ENCODE measurements at places on chromosomes 7 and 10.
A peak's percentile ranks its signal among the peaks of the same experiment; 100 is the strongest.

- H3K27ac ChIP-seq, result peak overlapping the region; percentile 57
- no peaks in the 10 kb centered on the region for H3K36me3 ChIP-seq
Observed at GRCh38 chr10:110069502-110069982, 61.8 kb downstream of the ADD3 start.

GRCh38 chr10:16886031-16886430 lies 68.8 kb upstream of the RSU1 start:
- no peak for DNase-seq
- no peaks in the 10 kb centered on the region for H3K4me1 ChIP-seq
- no peaks in the 10 kb centered on the region for H3K36me3 ChIP-seq
- H3K27ac ChIP-seq, result no peak overlapping the region
- no peak overlapping the region for H3K4me3 ChIP-seq
- H3K27me3 ChIP-seq, result no peaks in the 10 kb centered on the region

DNA sequence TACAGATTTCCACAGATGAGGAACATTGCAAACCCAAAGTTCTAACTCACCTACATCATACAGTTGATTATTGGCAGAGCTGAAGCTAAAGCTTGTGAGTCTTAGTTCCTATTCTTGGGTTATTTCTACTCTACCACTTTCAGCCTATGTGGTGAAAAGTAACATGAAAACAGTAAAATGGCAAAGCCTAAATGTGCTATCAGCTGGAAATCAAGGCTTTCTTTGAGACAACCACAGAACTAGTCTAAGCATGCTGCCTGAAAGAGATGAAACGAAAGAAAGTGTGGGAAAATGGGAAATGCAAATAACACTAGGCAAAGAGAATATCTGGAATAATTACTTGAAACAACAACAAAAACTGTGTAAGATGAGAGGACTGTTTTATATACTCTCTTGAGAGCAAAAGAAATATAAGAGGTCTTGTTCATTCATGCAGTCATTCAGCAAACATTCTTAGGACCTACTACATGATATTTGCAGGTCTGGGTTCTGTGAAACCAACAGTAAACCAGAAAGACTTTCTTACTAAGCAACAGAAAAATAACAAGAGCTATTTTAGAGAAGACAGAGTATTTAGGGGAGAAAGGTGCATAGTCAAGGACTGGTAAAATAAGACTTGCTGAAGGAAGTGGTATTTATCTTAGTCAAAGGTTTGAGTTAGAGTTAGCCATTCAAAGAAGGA lies 437.1 kb downstream of the HTR7 start:
- H3K27ac ChIP-seq, result no peak overlapping the region
- no peak for DNase-seq
- H3K4me1 ChIP-seq, result no peaks in the 10 kb centered on the region
- H3K36me3 ChIP-seq, result no peaks in the 10 kb centered on the region
- no peak overlapping the region for H3K4me3 ChIP-seq

DNA sequence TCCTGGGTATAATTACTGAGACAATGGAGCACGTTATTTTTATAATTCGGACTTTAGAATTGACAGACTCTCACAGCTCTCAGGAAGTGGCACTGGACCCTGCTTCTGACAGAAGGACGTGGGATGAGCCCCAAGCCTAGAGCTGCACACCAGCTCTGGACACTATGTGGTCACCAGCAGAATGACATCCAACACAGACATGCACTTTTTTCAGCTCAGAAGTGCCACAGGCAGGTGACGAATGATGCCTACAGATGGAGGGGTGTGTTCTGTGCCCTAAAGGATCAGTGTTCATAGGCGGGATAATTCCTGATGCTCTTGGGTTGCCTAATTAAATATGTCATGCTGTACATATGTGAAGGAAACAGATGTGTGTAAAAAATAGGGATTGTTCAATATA lies 87.9 kb downstream of the VIPR2 start:
- no peak overlapping the region for H3K4me3 ChIP-seq
- no peaks in the 10 kb centered on the region for H3K4me1 ChIP-seq
- no peak overlapping the region for H3K27ac ChIP-seq
- H3K27me3 ChIP-seq, result no peaks in the 10 kb centered on the region
- DNase-seq, result no peak

GRCh38 chr10:97553575-97554031 lies 19.0 kb upstream of the ANKRD2 start:
- peak overlapping the region; percentile 11 for H3K27ac ChIP-seq
- no peak overlapping the region for H3K4me3 ChIP-seq
- H3K4me1 ChIP-seq, result peaks cover 32% of the 10 kb centered on the region
- H3K27me3 ChIP-seq, result no peaks in the 10 kb centered on the region
- DNase-seq, result no peak

DNA sequence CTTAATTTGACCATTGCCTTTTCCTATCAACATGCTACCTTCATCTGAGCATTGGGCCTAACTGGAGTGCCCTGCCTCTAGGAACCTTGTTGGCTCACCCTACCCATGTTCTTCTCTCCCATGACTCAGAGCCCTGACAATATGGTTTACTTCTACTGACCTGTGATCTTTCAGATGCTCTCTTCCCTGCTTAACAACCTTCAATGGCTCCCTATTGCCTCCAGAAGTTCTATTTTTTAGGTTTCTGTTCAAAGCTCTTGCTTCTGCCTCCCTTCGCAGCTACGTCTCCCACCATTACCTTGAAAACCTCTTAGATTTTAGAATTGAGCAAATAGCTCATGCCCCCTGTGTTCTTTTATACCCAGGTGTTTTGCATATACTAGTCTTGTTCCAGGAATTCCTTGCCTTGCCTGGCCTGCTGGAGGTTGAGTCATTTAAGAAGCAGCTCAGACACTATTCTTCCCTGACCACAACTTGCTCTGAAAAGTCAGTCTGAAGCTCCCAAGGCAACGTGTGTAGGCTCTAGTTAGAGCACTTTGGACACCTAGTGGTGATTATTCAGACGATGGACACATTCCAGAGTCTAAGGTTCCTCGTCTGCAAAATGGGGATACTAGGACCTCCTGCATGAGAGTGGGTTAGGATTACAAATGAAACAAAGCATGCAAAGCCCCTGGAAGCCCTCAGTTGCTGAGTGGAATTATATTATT lies 64.4 kb upstream of the EMX2 start:
- no peak for DNase-seq
- H3K27ac ChIP-seq, result peak overlapping the region; percentile 74
- H3K4me1 ChIP-seq, result peaks cover 34% of the 10 kb centered on the region
- H3K36me3 ChIP-seq, result no peaks in the 10 kb centered on the region
- H3K4me3 ChIP-seq, result no peak overlapping the region

DNA sequence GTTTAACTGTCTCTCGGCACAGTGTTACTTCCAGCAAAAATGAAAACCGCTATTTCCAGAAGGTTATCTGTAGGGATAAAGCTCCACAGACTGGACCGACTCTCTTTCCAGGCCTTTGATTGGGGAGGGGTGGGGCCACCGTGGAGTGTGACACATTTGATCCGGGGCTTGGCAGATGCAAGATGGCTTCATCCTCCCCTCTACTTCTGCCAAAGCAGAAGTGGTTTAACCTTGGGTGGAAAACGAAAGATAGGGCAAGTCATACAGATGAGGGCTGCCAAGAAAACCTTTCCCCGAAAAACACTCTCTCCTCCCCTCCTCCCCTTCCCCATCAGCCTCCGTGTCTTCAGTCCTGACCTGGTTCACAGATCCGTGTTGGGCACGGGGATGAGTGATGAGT lies 139.7 kb upstream of the SH2B2 start:
- H3K27me3 ChIP-seq, result no peaks in the 10 kb centered on the region
- H3K4me1 ChIP-seq, result no peaks in the 10 kb centered on the region
- no peaks in the 10 kb centered on the region for H3K36me3 ChIP-seq
- DNase-seq, result no peak
- H3K27ac ChIP-seq, result no peak overlapping the region
- H3K4me3 ChIP-seq, result no peak overlapping the region

- H3K4me3 ChIP-seq, result no peak overlapping the region
- no peaks in the 10 kb centered on the region for H3K4me1 ChIP-seq
- H3K27ac ChIP-seq, result no peak overlapping the region
- no peaks in the 10 kb centered on the region for H3K36me3 ChIP-seq
- no peak for DNase-seq
- no peaks in the 10 kb centered on the region for H3K27me3 ChIP-seq
Observed at GRCh38 chr10:105538874-105539273, 897.8 kb downstream of the SORCS3 start.

- H3K27me3 ChIP-seq, result no peaks in the 10 kb centered on the region
- peak overlapping the region; percentile 77 for H3K27ac ChIP-seq
- H3K4me1 ChIP-seq, result peaks cover 20% of the 10 kb centered on the region
- H3K4me3 ChIP-seq, result no peak overlapping the region
Observed at GRCh38 chr10:124912101-124912886, 29.6 kb upstream of the ZRANB1 start.

DNA sequence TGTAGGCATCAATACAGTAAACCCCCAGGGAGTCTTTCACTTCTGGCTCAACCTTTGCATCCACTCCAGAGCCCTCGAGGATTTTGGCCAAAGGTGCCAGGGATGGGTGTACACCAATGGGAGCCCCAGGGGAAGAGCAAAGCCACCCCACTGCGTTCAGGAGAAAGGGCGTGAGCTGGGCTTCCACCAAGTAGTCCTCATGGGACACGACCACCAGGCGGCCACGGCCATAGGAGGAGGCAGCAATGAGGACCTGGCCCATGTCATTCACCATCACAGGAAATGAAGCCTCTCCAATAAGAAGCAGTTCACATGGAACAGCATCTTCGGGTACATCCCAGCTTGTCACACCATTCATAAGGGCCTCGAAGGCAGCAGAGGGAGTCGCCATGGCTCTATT lies 25.8 kb downstream of the TCAF1 start:
- H3K27ac ChIP-seq, result no peak overlapping the region
- H3K4me3 ChIP-seq, result no peak overlapping the region
- DNase-seq, result no peak
- no peaks in the 10 kb centered on the region for H3K36me3 ChIP-seq
- peaks cover 1% of the 10 kb centered on the region for H3K4me1 ChIP-seq
- no peaks in the 10 kb centered on the region for H3K27me3 ChIP-seq

DNA sequence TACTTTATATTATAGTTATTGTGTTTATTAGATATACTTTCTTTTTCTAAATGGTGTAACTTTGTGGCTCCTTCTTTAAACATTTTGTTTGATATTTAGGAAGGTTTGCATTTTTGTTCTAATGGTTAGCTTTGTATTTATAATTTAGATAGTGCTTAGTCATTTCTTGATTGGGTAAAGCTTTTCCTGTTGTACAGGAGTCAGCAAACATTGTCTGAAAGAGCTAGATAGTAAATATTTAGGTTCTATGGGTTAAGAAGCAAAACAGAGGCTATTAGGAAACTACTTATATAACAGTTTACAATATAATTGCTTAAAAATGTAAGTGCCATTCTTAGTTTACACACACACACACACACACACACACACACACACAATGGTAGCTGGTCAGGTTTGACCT lies 70.6 kb upstream of the CCDC6 start:
- H3K36me3 ChIP-seq, result no peaks in the 10 kb centered on the region
- H3K27me3 ChIP-seq, result no peaks in the 10 kb centered on the region
- no peak overlapping the region for H3K4me3 ChIP-seq
- peaks cover 3% of the 10 kb centered on the region for H3K4me1 ChIP-seq
- no peak for DNase-seq

GRCh38 chr10:100140070-100140469 lies 45.8 kb downstream of the ERLIN1 start:
- H3K36me3 ChIP-seq, result no peaks in the 10 kb centered on the region
- H3K4me1 ChIP-seq, result no peaks in the 10 kb centered on the region
- no peaks in the 10 kb centered on the region for H3K27me3 ChIP-seq
- no peak overlapping the region for H3K4me3 ChIP-seq
- no peak for DNase-seq

- no peak for DNase-seq
- H3K4me3 ChIP-seq, result no peak overlapping the region
- no peaks in the 10 kb centered on the region for H3K36me3 ChIP-seq
- no peak overlapping the region for H3K27ac ChIP-seq
- no peaks in the 10 kb centered on the region for H3K27me3 ChIP-seq
- H3K4me1 ChIP-seq, result no peaks in the 10 kb centered on the region
Observed at GRCh38 chr10:11449761-11450160, 161.7 kb downstream of the USP6NL start.

- no peaks in the 10 kb centered on the region for H3K27me3 ChIP-seq
- H3K4me3 ChIP-seq, result no peak overlapping the region
- DNase-seq, result no peak
- H3K4me1 ChIP-seq, result peaks cover 34% of the 10 kb centered on the region
- H3K27ac ChIP-seq, result no peak overlapping the region
Observed at GRCh38 chr7:11191574-11192220, 218.0 kb downstream of the PHF14 start.

DNA sequence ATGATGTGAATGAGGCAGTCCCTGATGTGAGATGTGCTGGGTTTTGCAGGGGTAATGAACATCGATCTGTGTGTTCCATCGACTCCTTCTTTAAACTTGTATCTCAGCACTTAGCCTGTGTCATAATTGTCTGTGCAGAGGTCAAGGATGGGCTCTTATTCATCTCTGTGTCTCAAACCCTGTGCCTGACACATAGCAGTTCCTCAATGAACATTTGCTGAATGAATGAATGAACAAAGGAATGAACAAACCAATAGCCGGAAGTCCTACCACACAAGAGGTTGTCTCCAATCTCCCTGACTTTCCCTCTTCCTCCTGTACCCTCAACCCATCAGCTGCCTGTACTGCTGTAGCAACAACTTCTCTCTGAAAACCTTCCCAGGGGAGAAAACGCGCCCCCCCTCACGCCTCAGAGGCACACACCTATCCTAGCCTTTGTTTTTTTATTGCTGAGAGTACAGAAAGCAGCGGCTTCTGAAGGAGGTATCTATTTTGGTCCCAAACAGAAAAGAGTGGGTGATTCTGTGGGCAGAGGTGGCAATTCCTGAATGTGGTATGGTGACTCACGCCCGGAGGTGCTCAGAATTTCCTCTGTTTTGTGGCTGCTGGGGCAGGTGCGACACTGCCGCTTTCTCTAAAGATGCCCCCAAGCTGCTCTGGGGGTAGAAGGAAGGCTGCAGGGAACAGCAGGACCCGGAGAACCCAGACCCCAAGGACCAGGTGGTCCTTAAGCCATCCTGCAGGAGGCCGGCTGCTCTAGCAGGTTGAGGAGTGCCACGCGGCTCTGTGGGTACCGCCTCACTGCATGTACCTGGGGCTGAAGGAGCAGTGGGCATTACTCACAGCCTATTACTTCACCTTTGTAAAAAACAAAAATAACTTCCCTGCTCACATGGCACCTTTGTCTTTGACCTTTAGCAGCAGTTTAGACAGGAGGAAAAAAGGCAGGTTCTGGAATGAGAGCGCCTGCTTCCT lies 9.6 kb downstream of the IL2RA start:
- no peak overlapping the region for H3K4me3 ChIP-seq
- H3K27me3 ChIP-seq, result no peaks in the 10 kb centered on the region
- no peak overlapping the region for H3K27ac ChIP-seq
- H3K36me3 ChIP-seq, result no peaks in the 10 kb centered on the region
- peaks cover 8% of the 10 kb centered on the region for H3K4me1 ChIP-seq
- peak; percentile 55 for DNase-seq

- no peak for DNase-seq
- no peaks in the 10 kb centered on the region for H3K27me3 ChIP-seq
- H3K36me3 ChIP-seq, result no peaks in the 10 kb centered on the region
- H3K4me3 ChIP-seq, result no peak overlapping the region
- peaks cover 23% of the 10 kb centered on the region for H3K4me1 ChIP-seq
Observed at GRCh38 chr10:29667191-29667590, 32.4 kb upstream of the SVIL start.

GRCh38 chr10:130834170-130834569 lies 477.4 kb downstream of the TCERG1L start:
- no peak for DNase-seq
- H3K27ac ChIP-seq, result no peak overlapping the region
- no peaks in the 10 kb centered on the region for H3K4me1 ChIP-seq
- H3K27me3 ChIP-seq, result no peaks in the 10 kb centered on the region

GRCh38 chr7:129218514-129219062 lies 6.2 kb upstream of the AHCYL2 start:
- no peak overlapping the region for H3K27ac ChIP-seq
- no peaks in the 10 kb centered on the region for H3K27me3 ChIP-seq
- DNase-seq, result no peak
- H3K4me3 ChIP-seq, result no peak overlapping the region
